ENCODE measurements at places on chromosomes 6 and 20.

DNA sequence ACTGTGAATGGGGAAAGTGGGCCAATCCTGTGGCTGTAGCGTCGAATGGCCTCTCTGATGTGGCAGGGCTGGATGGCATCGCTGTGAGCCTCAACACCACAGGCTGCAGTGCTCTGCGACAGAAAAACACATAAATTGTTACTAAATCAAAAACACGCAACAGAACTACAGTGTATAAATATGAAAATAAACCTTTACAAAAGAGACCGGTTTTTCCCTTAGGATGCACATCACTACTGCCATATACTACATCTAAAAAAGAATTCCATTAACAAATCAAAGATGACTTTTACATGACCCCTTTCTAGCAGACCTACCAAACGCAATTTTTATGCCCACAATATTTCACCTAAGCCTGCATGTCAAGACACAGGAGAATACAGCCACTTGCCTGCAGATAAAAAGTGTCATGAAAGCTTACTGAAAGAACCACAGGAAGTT, 395.5 kb upstream of the RUNX2 start:
- DNase-seq, result no peak

DNA sequence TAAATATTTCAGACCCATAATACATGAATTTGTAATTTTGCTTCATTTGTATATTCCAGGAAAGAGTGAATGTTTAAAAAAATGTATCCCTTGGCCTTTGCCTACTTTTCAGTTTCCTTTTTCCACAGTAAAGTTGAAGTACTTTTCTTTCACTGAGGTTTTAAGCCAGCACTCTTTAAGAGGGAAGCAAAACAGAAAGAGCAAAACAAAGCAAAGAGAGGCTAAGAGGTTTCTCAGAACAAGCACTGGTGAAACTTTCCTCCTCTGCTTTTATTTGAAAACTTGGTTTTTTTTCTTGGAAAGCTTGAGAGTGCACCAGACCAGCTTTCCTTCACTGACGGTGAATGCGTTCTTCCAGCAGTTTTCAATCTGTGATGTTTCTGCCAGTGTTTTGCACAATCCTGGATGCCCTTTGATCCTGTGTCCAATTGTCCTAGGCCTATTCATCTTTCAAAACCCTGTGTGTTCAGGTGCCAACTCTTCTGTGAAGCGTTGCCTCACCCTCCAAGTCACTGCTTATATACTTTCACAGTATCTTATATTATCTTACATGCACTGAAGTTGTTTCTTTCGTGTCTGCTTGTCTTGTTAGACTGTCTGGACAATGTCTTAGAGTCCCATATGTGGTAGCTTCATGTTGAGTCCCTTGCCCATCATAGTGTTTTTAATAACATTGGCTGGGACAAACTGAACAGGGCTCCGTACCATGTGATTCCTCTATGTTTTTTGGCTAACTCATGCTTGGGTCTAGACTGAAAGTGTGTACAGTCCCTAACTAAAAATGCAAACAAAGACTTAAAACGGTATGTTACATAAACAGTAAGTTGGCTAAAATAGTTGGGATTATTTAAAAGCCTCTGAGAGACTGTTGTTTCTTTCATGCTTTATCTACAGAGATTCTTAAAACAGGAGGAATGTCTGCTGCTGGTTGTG, 1.9 kb downstream of the RNF217 start:
- DNase-seq, result no peak

DNA sequence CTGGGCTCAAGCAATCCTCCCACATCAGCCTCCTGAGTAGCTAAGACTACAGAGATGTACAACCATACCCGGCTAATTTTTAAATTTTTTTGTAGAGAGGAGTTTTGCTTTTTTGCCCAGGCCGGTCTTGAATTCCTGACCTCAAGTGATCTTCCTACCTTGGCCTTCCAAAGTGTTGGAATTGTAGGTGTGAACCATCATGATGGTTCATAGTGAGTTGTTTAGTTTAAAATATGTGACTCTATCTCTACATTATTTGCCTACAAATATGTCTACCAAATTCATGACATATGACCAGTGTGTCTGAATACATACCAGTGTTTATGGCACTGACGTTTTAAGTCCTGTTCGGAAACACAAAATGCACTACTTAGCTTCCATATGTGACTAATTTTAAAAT, 154.9 kb downstream of the GMPR start:
- no peak for DNase-seq

DNA sequence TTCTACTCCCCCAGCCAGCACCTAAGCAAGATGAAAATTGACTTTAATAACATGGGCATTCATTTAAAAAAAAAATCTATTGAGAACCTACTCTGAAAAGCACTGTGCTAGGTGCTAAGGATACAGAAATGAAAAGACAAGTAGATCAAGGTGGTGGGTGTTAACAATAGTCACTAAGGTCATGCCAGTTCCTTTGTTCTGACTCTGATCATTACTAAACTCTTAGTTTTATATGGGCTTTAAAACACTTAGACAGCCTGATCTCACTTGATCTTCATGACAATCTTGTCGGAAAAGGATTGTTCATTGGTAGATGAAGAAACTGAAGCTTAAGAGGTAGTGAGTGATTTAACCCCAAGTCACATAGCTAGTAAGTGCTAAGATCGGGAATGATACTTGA, 285.7 kb upstream of the PRDM1 start:
- DNase-seq, result no peak

- no peak for DNase-seq
Observed at GRCh38 chr6:160690458-160690857, 11.6 kb upstream of the PLG start.

- no peak for DNase-seq
Observed at GRCh38 chr6:88855541-88856147, 107.8 kb downstream of the RNGTT start.

GRCh38 chr6:38774929-38775707, 60.0 kb downstream of the DNAH8 start:
- no peak for DNase-seq
